Astrocyte of the spinal cord (primary cell): ENCODE measurements at places on chromosomes 12 and 14.

- DNase-seq: no peak
Measured at GRCh38 chr12:131044760-131045381, 91.2 kb downstream of the ADGRD1 start.

- peak; percentile 43 for DNase-seq
Measured at GRCh38 chr12:121712190-121712460, 427 bp upstream of the TMEM120B start.

DNA sequence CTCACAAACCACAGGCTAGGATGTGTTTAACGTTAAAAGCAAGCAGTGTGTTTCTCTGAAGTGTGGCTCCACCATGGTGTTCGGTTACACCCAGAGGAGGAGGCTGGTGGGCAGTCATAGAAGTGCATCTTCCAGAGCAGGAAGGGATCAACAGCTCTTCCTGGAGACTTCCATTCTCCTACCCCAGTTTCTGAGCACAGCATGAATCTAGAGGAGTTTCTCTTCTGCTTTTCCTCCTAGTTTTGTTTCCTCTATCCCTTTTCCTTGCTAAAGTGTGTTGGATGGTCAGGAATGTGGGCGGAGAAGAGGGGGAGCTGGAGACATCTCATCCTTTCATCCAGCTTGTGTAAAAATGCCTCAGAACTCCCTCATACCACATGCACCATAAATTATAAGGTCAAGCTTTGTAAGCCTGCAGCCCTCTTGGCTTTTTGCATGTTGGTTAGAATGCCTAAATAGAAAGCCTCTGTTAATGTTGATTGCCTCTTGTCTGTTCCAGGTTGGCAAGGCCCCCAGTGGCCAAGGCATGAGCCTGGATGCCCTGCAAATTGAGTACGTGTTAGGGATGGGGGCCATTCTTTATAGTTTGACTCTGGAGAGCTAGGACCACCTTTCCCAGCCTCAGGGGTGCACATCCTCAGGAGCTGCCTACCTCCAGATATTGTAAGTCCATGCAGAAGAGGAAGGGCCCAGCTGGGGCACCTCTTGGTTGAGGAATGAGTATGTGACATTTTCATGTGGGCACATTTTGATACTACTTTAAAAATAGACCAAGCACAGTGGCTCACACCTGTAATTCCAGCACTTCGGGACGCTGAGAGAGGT lies 4.0 kb upstream of the CKAP4 start:
- no peak for DNase-seq

DNA sequence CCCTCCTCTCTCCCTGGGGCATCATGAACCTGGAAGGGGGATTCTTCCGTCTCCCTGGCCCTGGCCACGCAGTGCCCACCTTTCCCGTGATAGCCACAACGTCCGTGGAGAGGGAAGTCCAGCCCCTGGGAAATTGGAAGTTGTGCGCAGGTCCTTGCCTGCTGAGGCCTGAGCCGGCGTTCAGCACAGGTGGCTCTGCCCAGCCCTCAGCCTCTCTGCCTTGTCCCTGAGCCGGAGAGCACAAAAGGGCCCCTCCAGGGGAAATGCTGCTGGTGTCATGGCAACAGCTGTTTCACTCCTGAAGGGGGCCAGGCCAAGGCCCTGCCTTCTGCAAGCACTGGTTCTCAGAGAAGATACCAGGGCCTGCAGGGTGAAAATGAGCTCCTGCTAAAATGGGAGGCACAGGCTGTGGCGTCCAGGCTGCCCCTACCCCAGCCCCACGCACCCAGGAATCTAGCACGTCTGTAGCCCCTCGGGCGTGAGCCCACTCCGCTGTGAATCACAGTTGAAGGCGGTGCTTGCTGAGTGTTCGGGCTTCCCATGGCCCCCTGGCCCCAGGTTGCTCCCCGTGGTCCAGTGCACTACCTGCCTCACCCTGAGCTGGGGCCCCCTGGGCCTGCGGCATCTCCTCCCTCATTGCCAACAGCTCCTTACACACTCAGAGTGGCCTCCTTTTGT lies 149.4 kb downstream of the ADGRD1 start:
- no peak for DNase-seq

DNA sequence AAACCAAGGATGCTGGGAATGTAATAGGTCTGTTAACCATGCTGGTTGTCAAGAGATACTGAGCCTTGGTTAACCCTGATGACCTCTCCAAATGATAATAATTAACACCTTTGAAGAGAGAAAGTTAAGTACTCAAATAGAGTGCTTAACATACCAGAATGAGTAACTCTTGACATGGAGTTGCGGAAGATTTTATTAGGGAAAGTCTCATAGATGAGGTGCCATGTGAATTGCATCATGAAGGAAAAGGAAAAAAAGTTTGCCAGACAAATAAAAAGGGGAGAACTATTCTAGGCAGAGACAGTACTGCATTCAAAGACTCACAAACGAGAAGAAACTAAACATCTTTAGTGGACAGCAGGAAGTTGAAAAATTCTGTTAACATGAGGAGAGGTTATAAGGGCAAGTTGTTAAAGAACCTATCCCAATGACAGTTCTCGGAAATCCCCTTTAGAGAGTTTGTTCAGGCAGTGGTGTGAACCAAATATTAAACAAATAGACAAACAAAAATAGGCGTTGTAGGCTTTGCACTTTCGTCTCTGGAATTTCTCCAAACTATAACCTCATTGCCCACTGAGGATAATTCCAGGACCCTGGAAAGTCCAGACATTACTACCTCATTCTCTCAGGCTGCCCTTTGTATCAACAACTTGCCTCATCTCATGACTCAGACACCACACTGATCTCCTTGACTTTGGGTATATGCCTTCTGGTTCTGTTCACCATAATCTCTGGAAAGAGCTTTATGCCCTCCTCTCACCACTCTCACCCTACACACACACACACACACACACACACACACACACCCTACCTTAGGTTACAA lies 435.0 kb downstream of the GXYLT1 start:
- no peak for DNase-seq

GRCh38 chr14:60654334-60654821 lies 5.1 kb upstream of the SIX1 start:
- peak; percentile 56 for DNase-seq

- DNase-seq: no peak
Measured at GRCh38 chr14:94171208-94171607, 2.9 kb upstream of the PPP4R4 start.

DNA sequence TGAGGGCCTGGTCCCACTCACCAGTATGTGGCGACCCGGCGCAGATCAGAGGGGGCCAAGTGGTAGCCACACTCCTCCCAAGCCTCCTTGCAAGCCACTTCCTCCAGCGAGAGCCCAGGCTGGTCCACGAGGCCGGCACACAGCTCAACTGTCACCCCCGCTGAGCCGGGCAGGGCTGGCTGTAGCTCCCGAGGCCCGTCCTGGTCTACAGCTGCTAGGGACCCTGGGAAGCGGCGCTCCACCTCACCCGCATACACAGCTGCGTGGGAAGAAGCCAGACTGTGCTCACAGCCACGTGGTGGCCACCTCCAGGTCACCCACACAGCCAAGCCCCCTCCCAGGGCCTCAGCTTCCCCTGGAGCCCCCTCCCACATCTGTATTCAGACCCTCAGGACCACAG lies 4.6 kb downstream of the NUDT14 start:
- no peak for DNase-seq

DNA sequence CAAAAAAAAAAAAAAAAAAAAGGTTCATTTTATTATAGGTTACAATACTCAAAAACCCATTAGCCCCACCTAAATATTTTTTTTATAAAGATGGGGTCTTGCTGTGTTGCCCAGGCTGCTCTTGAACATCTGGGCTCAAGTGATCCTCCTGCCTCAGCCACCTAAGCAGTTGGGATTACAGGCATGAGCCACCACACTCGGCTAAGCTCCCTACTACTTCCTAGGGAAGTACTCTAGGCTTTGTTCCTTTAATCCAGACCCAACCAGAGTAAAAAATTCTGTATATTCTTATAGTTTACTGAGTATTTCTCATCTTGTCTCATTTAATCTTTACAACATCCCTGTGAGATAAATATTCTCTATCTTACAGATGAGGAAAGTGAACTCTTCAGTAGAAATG lies 50.7 kb downstream of the RBMS2 start:
- no peak for DNase-seq

DNA sequence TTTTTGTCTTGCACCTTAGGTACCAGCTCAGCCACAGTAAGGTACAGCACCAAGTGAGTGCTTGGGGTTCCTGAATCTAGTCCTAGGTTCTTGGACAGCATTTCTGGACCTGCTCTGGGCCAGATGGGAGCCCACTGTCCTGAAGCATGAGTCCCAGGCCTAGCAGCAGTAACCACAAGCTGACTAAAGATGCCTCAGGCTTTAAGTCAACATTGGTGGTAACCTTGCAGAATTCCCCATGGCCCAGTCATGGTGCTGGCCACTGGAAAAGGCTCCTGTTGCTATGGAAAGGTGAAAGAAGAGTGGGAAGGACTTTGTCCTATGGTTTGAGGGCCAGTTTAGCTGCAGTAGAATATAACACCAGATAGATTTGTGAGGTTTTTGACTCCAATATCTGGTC lies 86.9 kb upstream of the CLEC14A start:
- DNase-seq: peak; percentile 84

GRCh38 chr12:104181313-104181712 lies 34.3 kb upstream of the TXNRD1 start:
- peak; percentile 42 for DNase-seq

GRCh38 chr14:51157012-51157411 lies 62.1 kb upstream of the TRIM9 start:
- no peak for DNase-seq

GRCh38 chr12:132618683-132619043 lies at the start of gene P2RX2:
Gene P2RX2, plus strand, starts transcription at chr12:132618776. Its CDS starts 41 bp downstream, at chr12:132618817.
- no peak for DNase-seq

GRCh38 chr14:74472601-74473000 lies 20.5 kb downstream of the NPC2 start:
- no peak for DNase-seq

GRCh38 chr14:54219261-54220070 lies 177.3 kb upstream of the CDKN3 start:
- DNase-seq: no peak

DNA sequence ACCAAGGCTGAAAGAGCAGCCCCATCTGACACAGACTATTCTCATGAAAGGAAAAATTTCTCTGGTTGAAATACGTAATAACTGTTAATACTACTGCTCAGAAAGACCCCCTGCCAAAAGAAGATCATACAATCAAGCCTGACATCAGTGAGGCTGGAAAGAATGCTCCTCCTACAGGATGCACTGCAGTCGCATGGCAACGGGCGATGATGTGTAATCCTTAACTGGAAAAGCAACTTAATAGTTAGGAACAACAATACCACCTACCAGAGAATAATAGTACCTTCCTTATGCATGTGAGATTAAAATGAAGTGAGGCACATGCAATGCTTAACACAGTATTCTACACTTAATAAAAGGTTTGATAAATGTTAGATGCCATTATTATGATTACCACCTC lies 1.2 kb upstream of the GOLGA5 start:
- peak; percentile 31 for DNase-seq

DNA sequence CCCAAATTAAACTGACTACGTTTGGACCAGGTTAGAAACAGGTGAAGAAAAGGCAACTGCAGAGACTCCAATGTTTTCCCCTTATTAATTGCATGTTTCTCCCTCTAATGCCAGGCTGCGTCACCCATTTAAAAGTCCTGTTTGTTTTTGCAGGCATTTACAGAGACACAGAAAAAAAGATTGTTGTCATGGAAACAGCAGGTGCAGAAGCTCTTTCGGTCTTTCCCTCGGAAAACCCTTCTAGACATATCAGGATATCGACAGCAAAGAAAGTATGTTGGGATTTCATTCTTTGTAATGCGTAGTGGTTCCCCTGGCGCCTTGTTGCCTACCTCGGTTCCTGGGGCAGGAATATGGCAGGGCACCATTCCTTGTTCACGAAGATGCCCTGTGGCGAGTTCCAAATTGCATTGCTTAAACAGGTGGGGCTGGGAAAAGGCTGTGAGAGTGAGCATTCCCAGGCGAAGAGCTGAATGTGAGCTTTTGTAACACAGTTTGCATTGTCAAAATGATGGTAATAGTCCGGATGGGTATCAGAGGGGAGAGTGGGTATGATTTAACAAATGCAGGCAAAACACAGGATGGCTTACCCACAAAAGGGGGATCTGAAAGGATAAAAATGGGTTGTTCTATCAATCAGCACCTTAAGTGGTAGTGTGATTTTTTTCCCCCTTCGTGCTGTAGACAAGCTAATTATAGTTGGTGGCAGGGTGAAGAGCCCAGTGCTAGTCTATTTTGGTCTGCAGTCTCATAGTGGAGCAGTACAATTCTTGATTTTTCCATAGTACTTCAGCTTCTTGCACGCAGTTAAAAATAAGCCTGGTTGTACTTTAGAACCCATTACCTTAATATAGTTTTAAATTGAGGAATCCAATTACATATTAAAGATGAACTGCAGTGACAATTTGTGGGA lies 132.4 kb downstream of the GCH1 start:
- no peak for DNase-seq

DNA sequence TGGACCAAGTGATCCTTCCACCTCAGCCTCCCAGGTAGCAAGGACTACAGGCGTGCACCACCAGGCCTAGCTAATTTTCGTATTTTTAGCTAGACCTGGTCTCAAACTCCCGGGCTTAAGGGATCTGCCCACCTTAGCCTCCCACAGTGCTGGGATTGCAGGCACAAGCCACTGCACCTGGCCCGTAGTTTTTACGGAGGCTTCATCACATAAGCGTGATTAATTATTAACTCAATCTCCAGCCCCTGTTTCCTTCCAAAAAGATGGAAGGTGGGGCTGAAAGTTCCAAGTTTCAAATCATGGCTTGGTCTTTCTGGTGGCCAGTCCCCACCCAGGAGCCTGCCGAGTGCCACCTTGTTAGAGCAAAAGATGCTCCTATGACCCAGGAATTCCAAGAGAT lies 22.5 kb upstream of the HIF1A start:
- no peak for DNase-seq

DNA sequence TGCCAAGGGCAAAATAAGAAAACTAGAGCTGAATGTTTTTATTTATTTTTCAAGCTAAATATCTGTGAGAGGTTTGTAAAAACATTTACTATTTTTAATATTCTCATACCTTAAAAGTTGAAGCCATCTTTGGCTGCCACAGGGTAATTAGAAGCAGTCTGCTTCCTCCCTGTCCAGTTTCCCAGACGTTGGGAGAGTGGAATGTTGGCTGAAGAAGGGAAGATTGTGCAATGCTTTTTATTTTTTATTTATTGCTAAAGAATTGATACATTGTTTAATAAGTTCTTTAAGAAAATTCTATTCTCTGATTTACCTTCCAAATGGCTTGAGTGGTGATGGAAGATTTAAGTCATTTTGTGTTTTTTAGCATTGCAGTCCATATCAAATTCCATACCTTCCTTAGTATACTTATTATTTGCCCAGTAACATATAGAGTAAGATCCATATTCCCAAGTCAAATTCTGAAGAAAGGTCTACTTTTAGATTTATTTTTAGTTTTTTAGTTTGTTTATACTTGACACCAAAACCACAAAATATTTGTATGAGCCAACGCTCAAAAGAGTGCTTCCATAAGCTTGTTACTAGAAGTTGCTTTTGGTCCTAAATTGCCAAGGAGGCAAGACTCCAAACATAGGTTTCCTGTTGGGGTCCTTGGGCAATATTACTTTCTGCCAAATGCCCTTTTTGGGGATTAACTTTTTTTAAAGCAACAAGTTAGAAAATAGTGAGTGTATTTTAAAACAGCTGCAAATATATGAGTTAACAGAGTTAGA lies 124.0 kb upstream of the CPM start:
- peak; percentile 43 for DNase-seq
